Effector memory CD4-positive, alpha-beta T cell (primary cell): ENCODE measurements at places on chromosomes 6 and 20.

DNA sequence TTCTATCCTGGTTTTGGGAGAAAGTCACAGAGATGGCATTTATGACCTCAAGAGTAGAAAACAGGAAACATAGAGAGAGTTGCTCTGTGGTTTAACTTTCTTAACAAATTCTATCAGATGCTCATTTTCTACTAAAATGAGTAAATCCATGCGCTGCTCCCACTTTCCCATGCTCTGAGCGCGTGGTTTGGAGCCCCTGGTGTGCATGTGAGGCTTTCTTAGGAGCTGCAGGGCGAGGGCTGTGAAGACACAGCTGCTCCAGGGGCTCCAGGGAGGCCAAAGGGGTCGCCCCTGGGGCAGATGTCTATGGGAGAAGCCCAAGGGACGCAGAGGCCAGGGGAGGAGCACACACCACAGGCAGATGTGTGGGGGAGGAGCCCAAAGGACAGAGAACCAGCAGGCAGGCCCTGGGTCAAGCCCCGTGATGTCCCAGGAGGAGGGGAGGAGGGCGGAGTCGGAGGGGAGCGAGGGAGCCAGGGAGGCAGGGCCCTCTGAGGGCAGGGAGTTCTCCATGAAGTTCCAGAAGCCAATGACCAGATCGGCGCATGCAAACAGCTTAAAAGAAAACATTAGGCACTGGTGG, 122.9 kb downstream of the IRF4 start:
- no peak for DNase-seq

GRCh38 chr6:27601668-27602254, 128.9 kb upstream of the ZNF184 start:
- DNase-seq, result no peak

DNA sequence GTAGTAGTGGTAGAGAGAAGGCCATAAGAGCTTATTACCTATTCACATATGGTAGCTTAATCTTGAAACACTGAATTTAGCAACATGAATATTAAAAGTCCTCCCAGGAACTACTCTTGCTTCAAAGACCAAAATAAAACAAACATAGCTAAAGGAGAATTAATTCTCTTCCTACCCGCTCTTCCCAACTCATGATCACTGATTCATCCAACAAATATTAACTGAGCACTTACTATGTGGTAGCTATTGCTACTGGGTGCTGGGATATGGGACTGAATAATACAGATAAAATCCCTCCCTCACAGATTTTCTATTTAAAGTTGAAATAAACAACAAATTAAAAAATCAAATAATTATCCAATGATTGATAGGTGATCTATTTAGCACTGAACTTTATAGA, 287.1 kb downstream of the BTBD9 start:
- DNase-seq, result no peak

DNA sequence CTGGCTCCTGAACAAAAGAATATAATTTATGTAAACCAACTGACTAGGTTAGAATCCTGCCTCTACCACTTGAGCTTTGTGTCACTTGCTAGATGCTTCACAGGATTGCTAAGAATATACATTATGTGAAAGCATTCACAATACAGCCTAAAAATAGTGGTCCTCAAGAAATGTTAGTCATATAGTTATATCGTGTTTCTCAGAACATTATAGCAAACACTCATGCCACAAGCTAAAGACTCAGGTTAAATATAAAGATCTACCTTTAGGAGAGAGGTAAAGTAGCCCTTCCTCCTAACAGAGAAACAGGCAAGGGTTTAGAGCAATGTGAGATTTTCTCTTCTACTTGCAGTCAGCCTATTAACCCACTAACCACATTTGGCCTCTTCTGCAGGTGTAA, 17.8 kb upstream of the ALDH8A1 start:
- DNase-seq, result no peak

- no peak for DNase-seq
Measured at GRCh38 chr6:130696806-130697205, 130.4 kb upstream of the SMLR1 start.
